Epithelial cell of alveolus of lung (primary cell): ENCODE measurements at places on chromosomes 5 and 9. TPM values are rescaled to one million over a fixed set of nuclear protein-coding genes. Genes with fewer than 3 reads are reported as not detected.

Gene CBY3
- not detected in 2 replicates for total RNA-seq

Gene PAPPA
- 161 and 226 TPM in 2 replicates for total RNA-seq

Gene IL5
- total RNA-seq, result not detected in 2 replicates

Gene RASEF
- 0.39 TPM in 1 of 2 replicates, not detected in the other for total RNA-seq

Gene CAMK2A
- total RNA-seq, result 0.80 TPM in 1 of 2 replicates, not detected in the other

Gene MORN5
- not detected in 2 replicates for total RNA-seq

Gene WHRN
- total RNA-seq, result 0.78 and 2.2 TPM in 2 replicates

Gene KLF9
- total RNA-seq, result 43.1 and 286 TPM in 2 replicates
